CD4-positive, alpha-beta memory T cell (primary cell): ENCODE measurements at places on chromosomes 6 and 20. TPM values are rescaled to one million over a fixed set of nuclear protein-coding genes. Genes with fewer than 3 reads are reported as not detected.

The NRSN1 gene
- not detected for total RNA-seq

The MLN gene
- total RNA-seq: not detected

The SPDEF gene
- not detected for total RNA-seq

The FOXS1 gene
- total RNA-seq: not detected

The BTN1A1 gene
- not detected for total RNA-seq

The DEFB112 gene
- total RNA-seq: not detected

The PCK1 gene
- total RNA-seq: not detected

The KIF13A gene
- total RNA-seq: 1.5 TPM

The HSPA12B gene
- not detected for total RNA-seq
